ENCODE measurements at places on chromosomes 2 and 18.

DNA sequence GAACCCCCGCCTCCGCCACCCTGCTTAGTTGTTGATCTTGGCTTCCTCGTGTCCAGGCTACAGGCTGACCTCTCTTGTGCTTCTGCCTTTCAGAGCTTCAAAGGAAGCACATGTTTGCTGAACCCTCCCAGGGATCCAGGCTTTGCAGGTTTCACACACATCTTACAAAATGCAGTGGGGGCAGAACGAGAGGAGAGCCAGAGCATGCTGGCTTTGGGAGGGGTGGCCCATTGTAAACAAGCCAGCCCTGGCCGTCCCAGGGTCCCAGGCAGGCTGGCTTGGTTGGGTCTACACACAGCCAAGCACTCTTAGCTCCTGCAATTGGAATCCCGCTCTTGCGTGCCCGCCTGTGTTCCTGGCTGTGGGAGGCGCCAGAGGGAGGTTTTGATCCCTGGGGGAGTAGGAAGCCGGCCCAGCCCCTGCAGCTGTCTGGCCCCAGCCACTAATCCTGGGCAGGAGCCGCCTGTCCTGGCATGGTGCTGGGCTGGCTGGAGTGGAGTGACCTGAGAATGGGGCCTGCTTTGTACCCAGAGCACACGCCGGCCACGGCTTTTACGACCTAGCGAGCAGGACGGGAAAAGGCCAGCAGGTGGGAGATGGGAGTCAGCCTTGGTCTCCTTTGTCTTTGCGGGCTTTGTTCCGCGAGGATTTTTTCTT lies 53.9 kb downstream of the SH3BP4 start:
- no peak for DNase-seq

GRCh38 chr2:202643012-202643858 lies 8.5 kb downstream of the FAM117B start:
- DNase-seq, result no peak

- no peak for DNase-seq
Measured at GRCh38 chr18:33666915-33667314, 88.9 kb downstream of the ASXL3 start.

GRCh38 chr2:236659758-236660150 lies 90.1 kb downstream of the ACKR3 start:
- no peak for DNase-seq

GRCh38 chr18:46152436-46152807 lies 48.2 kb downstream of the HAUS1 start:
- no peak for DNase-seq

DNA sequence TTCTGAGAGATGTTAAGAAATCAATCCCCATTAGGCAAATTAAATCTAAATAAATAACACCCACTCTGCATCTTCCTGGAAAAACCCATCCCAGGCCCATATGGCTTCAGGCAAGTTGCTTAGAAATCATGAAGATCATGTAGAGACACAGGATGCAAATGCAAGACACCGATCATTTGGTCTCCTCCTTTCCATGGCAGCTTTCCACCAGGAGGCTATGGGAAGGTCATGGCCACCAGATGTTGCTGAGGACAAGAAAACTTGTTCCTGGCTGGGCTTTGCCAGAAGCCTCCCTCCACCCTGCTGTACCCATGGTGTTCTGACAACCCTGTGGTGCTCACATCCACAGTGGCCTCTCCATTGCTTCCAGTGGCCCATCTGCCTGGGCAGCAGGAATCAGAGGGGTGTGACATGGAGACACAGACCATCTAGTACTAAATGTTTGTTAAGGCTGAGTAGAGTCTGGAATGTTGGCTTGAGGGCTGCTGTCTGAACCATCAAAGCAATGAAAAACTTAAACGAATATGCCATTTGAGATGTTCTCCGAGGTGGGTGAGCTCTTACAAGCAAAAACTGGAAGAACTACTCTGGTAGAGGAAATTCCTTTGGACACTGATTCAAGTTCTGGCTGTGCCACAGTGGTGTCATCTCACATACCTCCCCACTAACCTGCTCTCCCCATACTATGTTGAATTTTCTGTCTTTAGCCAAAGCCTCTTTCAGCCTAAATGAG lies 293.2 kb downstream of the TNS1 start:
- DNase-seq, result no peak

All from NCI-H1417 treated with DMSO at 0.1 percent for 48 hours (cell line).